ENCODE measurements at places on chromosomes 7 and 10.

GRCh38 chr10:82574081-82574480 is 699.1 kb downstream of the NRG3 start:
- no peak for DNase-seq

DNA sequence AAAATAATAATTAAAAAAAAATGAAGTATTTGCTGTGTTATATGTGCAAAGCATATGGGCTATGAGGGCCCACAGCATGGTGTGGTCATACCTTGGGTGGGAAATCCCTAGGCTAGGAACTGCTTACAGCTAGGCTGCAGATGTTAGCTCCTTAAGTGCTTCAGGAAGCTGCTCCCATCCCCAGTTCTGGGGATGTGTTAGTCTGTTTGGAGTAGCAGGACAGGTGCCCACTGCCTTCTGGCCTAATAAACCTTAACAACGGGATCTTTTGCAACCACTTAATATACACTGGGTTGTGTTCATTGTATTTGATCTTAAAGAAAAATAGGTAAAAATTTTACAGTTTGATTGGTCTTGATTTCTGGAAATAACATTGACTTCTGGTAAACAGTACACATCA is 46.3 kb downstream of the HK1 start:
- no peak for DNase-seq

GRCh38 chr7:135718794-135719437 is 9.1 kb downstream of the SLC13A4 start:
- no peak for DNase-seq

DNA sequence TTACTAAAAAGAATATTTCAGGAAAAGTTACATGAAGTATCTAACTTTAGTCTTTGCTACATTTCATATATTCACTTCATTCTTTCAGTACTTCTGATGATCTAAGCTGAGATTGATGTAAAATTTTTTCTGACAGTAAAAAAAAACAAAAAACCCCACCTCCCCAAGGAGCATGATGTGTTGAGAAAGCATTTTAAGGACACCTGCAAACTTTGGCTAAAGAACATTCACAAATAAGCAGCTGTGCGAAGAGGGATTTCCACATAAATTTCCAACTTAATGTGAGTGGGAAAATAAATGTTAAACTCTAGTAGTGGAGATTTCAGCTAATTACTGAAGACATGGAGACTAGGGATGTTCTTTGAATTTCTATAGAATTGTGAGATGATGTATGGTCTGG is 35.5 kb downstream of the DLD start:
- no peak for DNase-seq

- no peak for DNase-seq
Observed at GRCh38 chr7:5696346-5697110, 84.9 kb downstream of the RNF216 start.

GRCh38 chr7:111074748-111075146 is 16.2 kb upstream of the LRRN3 start:
- no peak for DNase-seq

- DNase-seq = no peak
Observed at GRCh38 chr7:121558288-121558687, 162.2 kb upstream of the FAM3C start.

DNA sequence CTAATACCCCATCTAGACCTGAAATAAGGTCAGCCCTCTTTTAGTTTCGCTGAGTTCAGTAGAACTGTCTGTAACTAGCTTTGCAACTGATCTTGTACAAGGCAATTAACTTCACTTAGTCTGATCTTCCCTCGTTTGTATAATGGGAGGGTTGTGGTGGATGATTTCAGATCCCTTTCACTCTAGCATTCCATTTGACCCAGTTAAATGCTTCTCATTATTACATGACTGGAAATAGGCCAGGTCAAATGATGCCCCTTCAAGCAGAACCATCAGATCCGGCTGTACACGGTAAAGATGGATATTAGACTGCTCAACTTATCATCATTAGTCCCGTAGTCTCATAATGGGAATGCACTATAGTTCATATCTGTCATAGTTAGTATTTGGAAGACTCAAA is 1009.0 kb downstream of the LRMDA start:
- no peak for DNase-seq

GRCh38 chr7:17364671-17365070 is 66.2 kb downstream of the AHR start:
- no peak for DNase-seq

- no peak for DNase-seq
Observed at GRCh38 chr10:131274133-131274880, 37.2 kb downstream of the TCERG1L start.

DNA sequence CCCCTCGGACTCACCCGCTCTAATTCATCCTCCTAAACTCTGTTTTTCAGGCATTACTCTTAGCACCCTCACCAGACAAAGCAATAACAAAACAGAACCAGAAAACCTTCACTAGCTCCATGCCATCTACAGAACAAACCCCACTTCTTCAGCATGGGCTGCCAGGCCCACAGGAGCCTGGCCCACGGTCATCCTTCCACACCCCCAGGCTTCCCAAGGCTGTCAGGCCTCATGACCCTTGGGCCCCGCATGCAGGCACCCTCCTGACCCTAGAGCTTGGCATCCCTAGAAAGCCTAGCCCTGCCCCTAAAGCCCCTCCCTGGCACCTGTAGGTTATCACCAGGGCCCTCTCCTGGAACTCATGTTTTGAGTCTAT is 59.6 kb downstream of the PRKAG2 start:
- DNase-seq = no peak

GRCh38 chr10:23396695-23397094 is 42.2 kb upstream of the OTUD1 start:
- no peak for DNase-seq

DNA sequence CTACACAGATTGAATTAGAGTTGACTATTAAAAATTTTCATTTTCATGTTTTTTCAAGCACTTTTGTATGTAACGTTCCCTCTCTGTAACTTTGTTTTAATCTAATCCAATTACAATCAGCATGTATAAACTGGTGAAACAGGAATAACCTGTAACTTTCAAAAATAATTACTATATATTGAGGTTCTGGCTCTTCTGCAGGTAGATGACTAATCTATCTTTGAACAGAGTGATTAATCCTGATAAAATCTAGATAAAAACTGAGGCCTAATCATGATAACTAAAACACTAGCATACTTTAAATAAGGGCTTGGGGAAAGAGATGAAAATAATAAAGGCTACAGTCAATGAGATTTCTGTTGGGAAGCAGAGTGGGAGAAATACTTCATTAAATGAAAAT is 101.6 kb upstream of the KCND2 start:
- no peak for DNase-seq

DNA sequence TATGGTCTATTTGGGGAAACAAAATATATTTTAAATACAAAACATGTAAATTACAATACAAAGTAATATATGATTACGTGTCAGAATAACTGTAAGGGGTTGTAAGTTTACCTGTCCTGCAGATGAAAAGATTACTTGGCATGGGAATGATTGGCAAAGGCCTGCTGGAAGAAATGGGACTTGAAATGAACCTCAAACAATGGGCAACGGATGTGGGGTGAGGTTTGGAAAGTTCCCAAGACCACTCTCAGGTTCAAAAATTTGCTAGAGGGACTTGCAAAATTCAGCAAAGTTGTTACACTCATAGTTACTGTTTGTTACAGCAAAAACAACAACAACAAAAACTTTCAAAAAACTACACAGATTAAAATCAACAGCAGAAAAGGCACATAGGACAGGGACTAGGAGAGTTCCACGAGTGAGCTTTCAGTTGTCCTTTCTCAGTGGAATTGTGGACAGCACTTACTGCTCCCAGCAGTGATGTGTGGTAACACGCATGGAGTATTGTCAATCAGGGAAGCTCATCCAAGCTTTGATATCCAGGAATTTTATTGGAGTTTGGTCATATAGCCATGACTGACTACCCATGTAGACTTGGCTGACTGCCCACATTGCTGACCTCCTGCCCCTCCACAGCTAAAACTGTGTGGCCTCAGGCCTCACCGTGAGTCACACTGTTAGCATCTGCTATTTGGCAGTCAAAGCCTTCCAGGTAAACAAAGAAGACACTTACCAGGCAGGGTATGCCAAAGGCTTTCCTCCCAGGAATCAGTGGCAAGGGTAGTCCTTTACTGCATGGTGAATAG is 43.8 kb downstream of the EXOC6 start:
- no peak for DNase-seq

Data from activated T-helper 1 cell treated with anti-CD3 and anti-CD28 coated beads, Interleukin-2, amount 50 U/mL, for 16 hours (primary cell).